ENCODE measurements at places on chromosomes 5 and 9.

DNA sequence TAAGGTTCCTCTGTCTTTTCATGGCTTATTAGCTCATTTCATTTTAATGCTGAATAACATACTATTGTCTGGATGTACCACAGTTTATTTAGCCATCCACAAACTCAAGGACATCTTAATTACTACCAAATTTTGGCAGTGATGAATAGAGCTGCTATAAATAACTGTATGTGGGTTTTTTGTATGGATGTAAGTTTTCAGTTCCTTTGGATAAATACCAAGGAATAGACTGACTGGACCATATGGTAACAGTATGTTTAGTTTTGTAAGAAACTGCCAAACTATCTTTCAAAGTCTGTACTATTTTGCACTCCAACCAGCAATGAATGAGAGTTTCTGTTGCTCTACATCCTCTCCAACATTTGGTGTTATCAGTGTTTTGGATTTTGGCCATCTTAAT, 38.7 kb downstream of the SCAMP1 start:
- no peak for DNase-seq

- no peak for DNase-seq
These were observed 25.8 kb upstream of the IFNA14 start for GRCh38 chr9:21265421-21266189.

DNA sequence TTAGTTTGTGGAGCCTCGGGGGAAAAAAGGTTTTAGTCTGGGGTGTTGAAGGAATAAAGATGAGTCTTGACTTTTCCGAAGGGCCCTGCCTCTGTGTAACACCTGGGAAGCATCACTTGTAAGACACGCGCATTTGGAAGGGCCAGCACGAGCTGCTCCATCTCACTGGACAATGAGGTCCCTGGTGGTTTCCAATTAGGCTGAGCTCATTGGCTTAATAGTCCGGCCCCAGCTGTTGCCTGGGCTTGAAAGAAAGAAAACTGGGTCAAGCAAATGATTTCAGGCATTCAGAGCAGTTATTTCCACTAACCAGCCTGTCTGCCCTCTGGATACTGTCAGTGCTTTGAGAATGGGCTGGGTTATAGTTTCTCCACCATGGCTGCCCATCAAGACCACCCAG, 64.5 kb downstream of the NSUN2 start:
- DNase-seq: no peak

- DNase-seq: peak; percentile 94
These were observed 20.6 kb downstream of the TPPP start for GRCh38 chr5:672329-673160.

- no peak for DNase-seq
These were observed 65.3 kb upstream of the PPP1R26 start for GRCh38 chr9:135414293-135414692.

- no peak for DNase-seq
These were observed 205.7 kb downstream of the GNA14 start for GRCh38 chr9:77442436-77442835.

- no peak for DNase-seq
These were observed 993.9 kb upstream of the ACO1 start for GRCh38 chr9:31390403-31391025.

- peak; percentile 34 for DNase-seq
These were observed 6.9 kb downstream of the ANXA6 start for GRCh38 chr5:151150471-151151262.

DNA sequence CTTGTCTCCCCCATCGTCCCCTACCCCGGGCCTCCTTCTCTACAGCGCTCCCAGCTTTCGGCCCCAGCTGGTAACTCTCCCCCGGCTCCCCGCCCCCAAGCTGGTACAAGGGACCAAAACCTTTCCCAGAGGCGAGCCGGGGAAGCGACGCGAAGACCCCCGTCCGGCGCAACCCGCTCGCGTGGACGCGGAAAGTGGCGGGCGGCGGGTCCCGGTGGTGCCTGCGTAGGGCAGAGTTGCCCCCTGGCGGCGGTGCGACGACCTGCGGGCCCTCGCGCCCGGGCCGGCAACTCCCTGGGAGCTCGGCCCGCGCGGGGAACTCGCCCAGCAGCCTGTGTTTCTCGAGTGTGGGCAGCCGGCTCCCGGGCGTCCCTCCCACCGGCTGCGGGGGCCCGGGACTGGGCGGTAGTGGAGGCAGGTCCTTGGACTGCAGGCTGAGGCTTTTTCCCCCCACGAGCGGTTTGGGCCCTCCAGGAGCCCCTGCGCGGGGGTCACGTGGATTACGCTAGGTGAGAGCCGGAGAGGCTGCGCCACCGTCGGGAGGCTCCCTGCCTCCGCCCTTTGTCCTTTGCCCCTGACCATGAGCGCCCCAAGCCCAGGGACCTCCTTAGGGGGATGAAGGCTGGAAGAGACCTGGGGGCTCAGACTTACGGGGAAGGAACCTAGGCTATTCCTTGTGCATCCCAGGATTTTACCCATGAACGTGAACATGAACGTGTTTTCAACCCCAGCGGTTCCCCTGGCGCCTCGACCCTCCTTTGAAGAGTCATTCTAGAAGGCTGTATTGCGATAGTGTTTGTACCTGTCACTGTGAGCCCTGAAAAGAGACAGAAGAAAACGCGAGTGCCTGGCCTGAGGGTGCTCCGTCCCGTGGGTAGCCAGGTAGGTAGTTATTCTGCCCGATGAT, 2.9 kb upstream of the FOXD1 start:
- no peak for DNase-seq

GRCh38 chr5:140244525-140245025, 58.3 kb downstream of the PFDN1 start:
- peak; percentile 87 for DNase-seq

DNA sequence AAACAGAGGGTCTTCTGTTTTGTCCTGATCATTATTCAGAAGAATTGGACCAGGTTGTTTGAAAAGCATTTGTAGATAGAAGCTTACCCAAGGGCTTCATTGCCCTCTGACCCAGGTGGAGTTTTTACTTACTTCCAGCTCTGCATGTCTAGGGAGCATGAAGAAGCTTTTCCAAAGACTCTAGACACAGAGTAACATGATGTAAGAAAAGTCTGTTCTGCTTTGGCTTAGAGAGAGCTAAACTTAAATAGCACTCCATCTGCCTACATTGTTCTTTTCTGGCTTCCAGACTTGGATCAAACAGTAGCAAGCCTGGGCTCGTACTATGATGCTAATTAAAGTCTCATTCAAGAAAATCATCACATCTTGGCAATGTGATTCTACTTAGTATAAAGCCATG, 112.1 kb downstream of the SNCAIP start:
- DNase-seq: no peak

DNA sequence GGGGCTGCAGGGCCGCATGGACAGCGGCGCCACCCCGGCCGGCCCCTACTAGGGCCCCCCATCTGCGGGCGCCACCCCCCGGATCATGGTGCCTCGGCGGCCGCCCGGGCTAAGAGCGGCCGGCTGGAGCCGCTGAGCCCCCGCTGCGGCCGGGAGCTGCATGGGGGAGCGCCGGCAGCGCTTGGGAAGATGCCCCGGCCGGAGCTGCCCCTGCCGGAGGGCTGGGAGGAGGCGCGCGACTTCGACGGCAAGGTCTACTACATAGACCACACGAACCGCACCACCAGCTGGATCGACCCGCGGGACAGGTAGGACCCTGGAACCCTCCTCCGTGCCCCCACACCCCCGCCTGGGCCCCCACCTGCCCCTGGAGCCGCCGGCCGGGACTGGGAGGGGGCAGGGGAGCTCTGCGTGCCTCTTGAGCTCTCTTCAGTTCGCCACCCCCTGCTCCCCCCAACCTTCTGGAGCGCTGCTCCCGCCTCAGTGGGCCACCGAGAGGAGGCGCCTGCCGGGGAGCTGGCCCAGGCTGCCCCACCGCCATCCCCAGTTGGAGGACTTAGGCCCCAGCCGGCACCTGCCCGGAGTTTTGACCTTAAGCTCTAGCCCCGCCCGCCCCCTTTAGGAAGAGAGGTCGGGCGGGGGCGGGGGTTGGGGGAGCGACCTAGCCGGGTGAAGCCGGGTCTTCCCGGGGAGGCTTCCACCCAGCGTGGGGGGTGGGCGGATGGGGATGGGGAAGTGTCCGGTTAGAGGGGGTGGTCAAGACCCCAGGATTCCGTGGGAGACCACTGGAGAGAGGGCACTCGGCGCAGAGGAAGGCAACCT, 730 bp downstream of the WWC1 start:
- no peak for DNase-seq

GRCh38 chr5:62284946-62285891, 20.8 kb upstream of the KIF2A start:
- DNase-seq: no peak

DNA sequence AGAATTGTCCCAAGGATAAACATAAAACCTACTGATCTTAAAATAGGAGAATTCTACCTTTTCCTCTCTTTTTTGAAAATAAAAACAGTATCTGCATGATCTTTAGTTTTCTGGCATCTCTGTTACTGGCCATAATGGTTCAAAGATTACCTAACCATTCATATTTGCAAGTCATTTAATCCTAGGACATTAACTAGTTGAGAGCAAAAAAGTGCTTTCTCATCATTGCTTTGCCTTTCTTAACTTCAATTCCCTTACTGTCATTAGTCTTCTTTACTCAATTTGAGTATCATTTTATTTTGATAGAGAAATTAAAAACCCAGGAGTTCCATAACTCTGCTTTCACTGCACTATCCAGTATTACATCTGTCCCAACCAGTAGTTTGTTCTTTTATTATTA, 68.6 kb downstream of the RFX3 start:
- DNase-seq: no peak

All from brain microvascular endothelial cell (primary cell).